ENCODE measurements at places on chromosomes 16 and 17.

- DNase-seq: no peak
These were observed 193.6 kb downstream of the PARN start for GRCh38 chr16:14436401-14436955.

- no peak for DNase-seq
These were observed 190.2 kb downstream of the SOX9 start for GRCh38 chr17:72311004-72311403.

GRCh38 chr16:47359478-47359877 lies 101.4 kb downstream of the ITFG1 start:
- DNase-seq: no peak

GRCh38 chr16:27226476-27226875 lies 23.1 kb downstream of the KDM8 start:
- no peak for DNase-seq

GRCh38 chr16:84207251-84207650 lies 16.3 kb downstream of the ADAD2 start:
- no peak for DNase-seq

DNA sequence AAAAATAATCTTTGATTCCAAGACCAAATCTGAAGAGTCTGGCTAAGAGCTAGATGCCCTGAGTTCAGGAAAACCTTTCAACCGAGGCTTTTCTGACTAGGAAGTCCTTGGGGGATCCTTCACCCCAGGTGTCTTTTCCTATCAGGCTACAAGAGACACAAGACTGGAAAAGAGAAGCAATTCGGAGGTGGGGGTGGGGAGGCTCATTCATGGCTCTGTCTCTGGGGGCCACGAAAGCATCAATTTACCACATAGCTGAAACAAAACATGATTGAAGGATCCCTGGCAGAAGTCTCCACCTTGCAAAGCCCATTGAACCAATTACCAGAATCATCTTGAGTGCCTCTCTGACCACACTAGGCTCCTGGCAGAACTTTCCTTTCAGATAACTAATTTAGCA lies 239.8 kb upstream of the SALL1 start:
- no peak for DNase-seq

DNA sequence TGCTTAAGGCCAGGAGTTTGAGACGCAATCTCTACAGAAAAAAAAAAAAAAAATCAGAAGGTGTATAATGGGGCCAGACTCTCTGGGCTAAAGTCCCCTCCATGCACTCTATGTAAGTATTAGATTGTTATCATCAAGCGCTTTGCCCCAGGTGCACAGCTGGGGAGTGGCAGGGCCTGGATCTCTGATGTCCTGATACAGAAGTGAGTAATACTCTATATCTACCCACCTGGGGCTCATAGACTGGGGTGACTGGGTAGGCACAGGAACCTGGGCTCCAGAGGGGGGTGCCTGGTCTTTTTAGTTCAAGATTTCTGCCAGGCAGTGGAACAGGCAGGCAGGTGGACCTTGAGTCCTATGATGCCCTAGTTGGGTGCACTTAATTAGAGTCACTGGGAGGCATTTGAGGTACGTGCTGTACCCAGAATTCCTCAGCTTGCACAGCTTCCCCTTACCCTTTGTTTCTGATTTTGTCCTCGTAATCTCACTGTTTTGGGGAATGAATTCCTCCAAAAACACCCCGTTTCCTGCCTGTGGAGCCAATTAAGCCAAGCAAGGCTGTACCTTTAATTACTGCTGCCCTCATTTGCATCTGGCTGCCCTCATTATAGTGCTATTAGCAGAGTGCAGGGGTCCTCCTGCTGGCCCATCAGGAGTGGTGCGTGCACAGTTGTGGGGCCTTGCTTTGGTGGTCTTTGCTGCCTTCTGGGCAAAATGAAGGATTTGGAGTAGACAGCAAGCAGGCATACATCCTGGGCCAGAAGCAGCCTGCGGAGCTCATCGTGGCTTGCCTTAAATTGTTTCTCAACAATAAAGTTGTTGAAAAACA lies 239.0 kb downstream of the SNX29 start:
- no peak for DNase-seq

GRCh38 chr17:75033346-75034235 lies 13.2 kb downstream of the ATP5PD start:
- peak; percentile 65 for DNase-seq

DNA sequence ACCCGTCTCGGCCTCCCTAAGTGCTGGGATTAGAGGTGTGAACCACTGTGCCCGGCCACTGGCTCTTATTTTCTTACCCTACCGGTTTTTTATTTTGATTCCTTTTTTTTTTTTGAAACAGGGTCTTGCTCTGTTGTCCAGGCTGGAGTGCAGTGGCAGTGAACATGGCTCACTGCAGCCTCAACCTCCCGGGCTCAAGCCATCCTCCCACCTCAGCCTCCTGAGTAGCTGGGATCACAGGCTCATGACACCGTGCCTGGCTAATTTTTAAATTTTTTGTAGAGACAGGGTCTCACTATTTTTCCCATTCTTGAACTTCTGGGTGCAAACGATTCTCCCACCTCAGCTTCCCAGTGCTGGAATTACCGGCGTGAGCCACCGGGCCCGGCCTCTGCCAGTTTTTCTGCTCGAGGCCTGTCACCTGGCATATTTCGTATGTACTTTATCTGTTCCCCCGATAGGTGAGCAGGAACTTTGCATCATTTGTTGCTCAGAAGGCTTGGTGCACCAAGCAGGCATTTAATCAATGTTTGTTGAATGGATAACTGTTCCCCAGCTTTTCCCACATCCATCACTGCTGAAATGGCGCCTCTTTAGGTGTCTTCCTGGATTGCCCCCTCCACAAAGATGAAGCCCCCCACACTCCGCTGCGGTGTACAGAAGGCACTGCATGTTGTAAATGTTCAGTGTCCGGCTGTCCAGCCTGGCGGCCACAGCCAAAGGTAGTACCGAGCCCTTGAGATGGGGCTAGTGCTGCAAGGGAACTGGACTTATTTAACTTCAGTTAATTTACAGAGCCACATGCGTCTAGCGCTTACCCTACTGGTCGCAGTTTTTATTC lies 858 bp upstream of the TELO2 start:
- no peak for DNase-seq

- DNase-seq: no peak
These were observed 606.4 kb upstream of the SALL1 start for GRCh38 chr16:51757505-51757904.

GRCh38 chr17:74975943-74976342 lies 3.4 kb upstream of the HID1 start:
- DNase-seq: no peak

- peak; percentile 94 for DNase-seq
These were observed at the start of gene MAP1LC3B for GRCh38 chr16:87391950-87392820. TSS of gene MAP1LC3B (plus strand) at chr16:87392336. CDS start at chr16:87392428, 92 bp downstream.

DNA sequence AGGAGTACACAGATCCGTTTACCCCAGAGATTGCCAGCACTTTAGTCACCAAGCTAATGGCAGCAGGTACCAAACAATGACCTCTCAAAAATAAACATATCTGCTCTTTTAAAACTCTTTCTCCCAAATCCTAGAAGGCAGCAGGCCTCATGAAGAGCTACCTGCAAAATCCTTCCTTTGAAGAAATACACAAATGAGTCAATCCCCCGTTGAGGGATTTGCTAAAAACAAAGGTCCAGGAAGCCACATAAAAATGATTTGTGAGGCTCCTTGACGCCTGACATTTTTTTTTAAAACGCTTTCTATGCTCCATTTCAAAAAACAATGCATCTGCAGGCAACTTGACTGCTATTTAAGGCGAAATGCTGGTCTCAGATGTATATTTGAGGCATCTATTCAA lies 58.2 kb downstream of the NACA2 start:
- DNase-seq: no peak

DNA sequence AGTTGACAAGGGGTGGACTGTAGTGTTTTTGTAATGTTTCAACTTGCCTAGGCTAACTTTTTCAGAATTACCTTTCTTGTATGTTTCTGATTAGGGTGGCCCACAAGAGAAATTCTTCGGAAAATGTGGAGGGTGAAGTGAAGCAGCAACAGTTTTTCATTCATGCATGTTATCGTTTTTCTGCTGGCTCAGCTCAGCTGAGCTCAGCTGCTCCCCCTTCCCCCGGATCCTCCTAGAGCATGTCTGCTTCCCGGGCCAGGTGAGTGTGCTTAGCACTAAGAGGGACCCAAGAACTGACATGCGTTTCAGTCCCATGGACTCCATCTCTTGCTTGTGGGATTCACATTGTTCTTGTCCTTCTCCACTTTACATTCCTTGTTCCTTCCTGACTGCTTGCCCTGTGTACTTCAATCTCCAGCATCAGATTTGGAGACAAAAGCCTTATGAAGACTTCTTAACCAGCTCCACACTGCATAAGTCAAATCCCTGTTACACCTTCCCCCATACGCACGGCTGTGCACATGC lies 33.6 kb downstream of the SCPEP1 start:
- DNase-seq: no peak

GRCh38 chr17:32976131-32976530 lies 15.5 kb upstream of the SPACA3 start:
- no peak for DNase-seq

GRCh38 chr17:61405686-61406536 lies 6.3 kb downstream of the TBX2 start:
- no peak for DNase-seq

DNA sequence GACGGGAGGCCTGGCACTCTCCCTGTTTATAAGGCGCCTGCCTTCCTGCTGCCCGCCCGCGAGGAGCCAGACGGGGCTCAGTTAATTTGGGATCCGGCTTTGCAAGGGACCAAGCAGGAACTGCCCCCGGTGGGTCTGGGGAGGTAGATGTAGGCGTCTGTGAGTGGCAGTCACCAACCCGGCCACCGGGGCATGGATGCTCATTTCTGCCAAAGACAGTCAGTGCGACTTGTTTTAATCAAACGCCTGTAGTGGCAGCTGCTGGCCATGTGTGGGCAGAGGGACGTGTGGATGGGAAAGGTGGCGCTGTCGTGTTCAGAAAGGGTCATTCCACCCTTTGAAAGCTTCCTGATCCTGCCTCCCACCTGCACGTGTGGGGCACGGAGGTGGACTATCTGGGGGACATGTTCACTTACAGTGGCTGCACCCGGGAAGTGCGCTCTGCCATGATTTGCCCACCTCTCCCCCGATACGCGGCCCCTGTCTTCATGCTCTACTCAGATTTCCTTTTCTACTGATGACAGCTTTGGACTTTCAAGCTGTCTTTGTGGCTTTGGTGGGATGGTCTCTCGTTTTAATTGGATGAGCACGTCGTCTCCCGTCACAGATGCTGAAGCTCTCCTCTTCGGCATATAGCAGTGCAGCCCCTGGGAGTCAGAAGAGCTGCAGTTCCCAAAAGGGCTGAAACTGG lies 60.3 kb upstream of the CIBAR2 start:
- DNase-seq: no peak

DNA sequence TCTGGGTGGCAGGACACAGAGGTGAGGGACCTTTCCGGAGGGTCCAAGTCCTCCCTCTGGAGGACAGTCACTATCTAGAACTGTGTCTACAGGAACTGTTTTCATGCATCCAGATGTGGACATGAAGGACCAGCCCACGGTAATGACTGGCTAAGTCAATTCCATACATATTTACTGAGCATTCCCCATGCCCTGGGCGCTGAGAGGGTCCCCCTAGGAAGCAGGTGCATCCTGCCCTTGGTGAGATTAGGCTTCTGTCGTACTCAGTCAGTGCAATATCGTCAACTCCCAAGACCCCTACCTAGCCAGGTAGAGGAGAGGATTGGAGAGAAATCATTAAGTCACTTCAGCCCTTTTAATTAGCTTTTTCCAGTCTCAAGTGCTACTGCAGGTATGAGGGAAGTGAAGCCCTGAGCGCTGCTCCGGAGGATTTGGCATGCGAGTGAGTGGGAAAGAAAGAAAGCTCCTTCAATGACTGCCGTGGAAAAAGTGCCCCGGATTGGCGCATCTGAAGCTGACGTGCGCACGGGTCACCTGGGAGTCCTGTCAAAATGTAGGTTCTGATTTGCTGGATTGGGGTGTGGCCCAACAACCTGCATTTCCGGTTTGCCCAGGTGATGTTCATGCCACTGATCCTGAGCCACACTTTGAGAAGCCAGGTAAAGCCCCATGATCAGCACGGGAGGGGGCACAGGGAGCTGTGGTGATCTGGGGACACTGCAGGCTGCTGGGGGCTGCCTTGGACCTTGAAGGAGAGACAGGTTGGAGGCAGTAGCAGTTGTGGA lies 367.4 kb upstream of the TNRC6C start:
- DNase-seq: no peak

DNA sequence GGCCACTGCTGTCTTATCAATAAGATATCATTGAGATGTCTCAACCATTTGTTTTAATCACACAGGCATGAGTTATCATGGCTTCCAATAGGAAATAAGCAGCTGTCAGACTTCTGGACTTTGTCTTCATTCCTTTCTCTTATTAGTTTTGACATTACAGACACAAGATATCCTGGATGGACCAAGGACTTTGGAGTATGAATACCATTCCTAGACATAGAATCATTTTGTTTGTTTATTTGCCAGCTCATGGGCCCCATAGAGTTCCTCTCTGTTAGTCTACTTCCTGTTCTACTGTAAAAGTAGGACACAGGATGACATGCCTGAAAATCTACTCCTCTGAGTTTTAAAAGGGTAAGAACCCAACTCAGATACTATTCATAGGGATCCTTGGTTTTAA lies 77.7 kb upstream of the KCNJ16 start:
- no peak for DNase-seq

DNA sequence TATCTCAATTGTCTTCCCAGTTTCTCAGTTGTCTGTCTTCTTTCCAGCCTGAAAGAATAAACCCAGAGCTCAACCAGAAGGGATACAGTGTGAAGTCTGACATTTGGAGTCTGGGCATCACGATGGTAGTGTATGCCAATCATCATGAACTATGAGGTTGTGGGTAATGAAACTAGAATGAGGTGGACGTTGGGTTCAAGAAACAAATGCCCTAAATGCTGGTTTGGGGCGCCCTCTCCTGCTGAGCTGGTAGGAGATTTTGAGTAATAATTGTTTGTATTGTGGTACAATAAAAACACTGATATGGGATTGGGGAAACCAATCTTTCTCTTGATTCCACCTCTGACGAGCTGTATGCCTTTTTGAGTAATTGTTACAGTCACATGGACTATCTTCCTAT lies 110.4 kb downstream of the MAP2K6 start:
- no peak for DNase-seq

DNA sequence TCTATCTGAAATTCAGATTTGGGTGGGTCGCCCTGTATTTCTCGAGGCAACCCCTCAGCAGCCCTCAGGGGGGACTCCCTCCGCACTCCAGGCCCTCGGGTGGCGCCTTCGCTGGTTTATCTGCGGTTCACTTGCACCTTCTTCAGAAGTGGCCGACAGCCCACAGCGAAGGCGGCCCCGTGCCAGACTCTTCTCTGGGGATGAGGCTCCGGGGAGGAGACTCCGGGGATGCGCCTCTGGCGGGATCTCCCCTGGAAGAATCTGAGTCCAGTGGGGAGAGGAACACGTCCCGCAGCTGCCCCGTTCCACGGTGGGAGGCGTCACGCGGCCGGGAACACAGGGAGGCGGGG lies 63.9 kb upstream of the DNAJA2 start:
- peak; percentile 52 for DNase-seq

DNA sequence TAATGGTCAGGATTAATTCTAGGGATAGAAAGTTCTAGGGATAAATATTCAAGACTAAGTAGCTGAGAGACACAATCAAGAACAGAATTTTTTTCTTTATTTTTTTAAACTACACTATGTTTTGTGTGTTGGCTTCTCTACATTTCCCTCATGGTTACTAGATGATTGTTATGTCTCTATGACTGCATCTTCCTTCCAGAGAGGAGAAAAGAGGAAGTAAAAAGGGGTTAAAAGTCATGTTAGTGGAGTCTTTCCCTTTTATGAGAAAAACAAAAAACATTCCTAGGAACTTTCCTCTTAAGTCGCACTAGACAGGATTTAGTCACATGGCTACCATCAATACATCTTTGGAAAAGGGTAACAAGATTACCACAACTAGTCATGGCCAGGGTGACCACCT lies 375.0 kb downstream of the KCNJ2 start:
- DNase-seq: no peak

Measured in GM12892 (cell line).